Karpas-422 (cell line): ENCODE measurements at places on chromosomes 1 and 21. TPM values are rescaled to one million over a fixed set of nuclear protein-coding genes. Genes with fewer than 3 reads are reported as not detected.

Gene SELENBP1
- not detected in 2 replicates for total RNA-seq

Gene RNU1-4
- under 0.01 TPM in 2 replicates for total RNA-seq

Gene SLAMF7
- total RNA-seq: 0.15 and 0.76 TPM in 2 replicates

Gene U2AF1
- 33.0 and 53.7 TPM in 2 replicates for total RNA-seq

Gene NLRP3
- total RNA-seq: not detected in 2 replicates

Gene TRIM17
- 0.29 TPM in 1 of 2 replicates, not detected in the other for total RNA-seq

Gene LMX1A
- not detected in 2 replicates for total RNA-seq

DNA sequence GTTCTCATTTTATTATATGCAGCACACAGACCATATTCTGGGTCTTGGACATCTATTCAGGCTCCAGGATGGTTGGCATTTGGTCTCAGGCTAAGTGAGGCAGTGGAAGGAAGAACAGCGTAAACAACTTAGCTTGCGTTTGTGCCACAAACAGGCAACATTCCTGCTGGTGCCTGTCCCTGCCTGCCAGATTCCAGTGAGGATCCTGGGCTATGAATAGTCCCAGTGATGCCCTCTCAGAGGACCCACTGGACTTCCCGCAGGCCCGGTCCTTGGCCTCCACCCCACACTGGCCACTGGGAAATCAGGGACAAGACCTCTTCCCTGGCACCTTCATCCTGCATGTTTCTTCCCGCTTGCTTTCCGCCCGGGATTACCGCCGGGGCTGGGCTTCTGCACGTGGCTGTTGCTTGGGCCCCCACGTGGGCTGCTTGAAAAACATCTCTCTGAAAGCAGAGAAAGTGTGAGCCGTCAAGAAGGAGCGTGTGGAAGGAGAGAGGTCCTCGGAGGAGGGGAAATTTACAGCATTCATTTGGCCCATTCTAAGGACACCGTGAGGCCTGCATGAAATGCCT, 145.1 kb upstream of the WNT4 start:
- no peaks in the 10 kb centered on the region for H3K36me3 ChIP-seq
- H3K27ac ChIP-seq: no peak overlapping the region
- no peak overlapping the region for H3K4me3 ChIP-seq

DNA sequence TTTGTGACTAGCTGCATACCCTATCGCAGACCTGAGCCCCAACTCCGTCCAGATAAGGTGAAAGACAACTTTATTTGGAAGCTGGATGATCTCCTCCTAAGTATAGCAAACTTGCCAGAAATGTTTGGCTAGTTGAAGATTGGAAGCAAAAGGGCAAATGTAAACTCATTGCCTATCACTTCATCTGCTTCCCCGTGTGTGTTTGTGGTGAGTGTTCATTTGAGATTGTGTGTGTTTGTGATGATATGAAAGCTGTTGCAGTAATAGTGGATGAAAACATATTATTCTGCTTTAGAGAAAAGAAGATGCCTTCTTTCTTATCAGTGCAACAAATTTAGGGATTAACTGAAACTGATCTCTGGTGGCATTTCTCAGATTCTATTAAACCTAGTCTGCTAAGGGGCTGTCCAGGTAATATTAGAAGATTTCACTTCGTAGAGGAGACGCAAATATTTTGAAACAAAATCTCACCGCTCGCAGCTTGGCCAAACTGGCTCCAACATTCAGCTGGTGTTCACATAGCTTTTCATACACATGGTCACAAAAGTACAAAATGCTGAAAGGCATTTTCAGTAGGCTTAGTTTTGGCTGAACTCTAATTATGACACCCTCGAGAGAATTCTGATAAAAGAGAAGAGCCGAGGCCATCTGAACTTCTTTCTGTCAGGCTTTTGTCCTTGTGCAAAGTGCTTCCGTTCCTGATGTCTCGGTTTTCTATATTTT, 1.1 kb downstream of the TBX19 start:
- DNase-seq: no peak
- H3K36me3 ChIP-seq: no peaks in the 10 kb centered on the region; the same call in 1 of the 2 replicates
- no peak overlapping the region for H3K4me3 ChIP-seq
- H3K27me3 ChIP-seq: no peaks in the 10 kb centered on the region
- peaks cover 3% of the 10 kb centered on the region for H3K4me1 ChIP-seq

- no peaks in the 10 kb centered on the region for H3K4me1 ChIP-seq
- no peaks in the 10 kb centered on the region for H3K36me3 ChIP-seq
- H3K4me3 ChIP-seq: no peak overlapping the region
- peak; percentile 57 for DNase-seq
- no peaks in the 10 kb centered on the region for H3K27me3 ChIP-seq
- no peak overlapping the region for H3K27ac ChIP-seq
Observed at GRCh38 chr1:224922404-224923164, 6.9 kb upstream of the DNAH14 start.

- no peak overlapping the region for H3K27ac ChIP-seq
- H3K27me3 ChIP-seq: no peaks in the 10 kb centered on the region
- no peak overlapping the region for H3K4me3 ChIP-seq
- no peaks in the 10 kb centered on the region for H3K4me1 ChIP-seq
- DNase-seq: no peak
Observed at GRCh38 chr1:153359241-153359640, 1.6 kb downstream of the S100A9 start.

DNA sequence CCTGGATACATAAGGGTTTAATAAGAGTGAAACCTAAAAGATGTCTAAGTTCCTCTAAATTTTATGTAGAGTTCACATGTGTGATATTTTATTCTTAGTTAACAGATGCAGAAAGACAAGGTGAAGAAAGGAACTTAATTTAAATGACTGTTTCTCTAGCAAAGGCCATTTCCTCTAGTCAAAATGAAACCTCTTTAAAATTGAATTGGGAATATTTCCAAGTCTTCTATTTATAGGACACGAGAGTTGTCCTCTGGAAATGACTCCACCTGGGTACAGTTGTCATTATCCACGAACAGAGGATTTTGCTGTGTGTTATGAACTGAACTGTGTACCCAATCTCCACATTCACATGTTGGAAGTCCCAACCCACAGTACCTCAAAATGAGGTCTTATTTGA, 64.5 kb upstream of the KCNK1 start:
- no peak for DNase-seq
- no peaks in the 10 kb centered on the region for H3K36me3 ChIP-seq
- H3K27ac ChIP-seq: no peak overlapping the region

- no peak overlapping the region for H3K27ac ChIP-seq
- H3K4me3 ChIP-seq: no peak overlapping the region
- no peaks in the 10 kb centered on the region for H3K36me3 ChIP-seq
- no peaks in the 10 kb centered on the region for H3K27me3 ChIP-seq
- peaks cover 11% of the 10 kb centered on the region for H3K4me1 ChIP-seq
Observed at GRCh38 chr1:161364332-161364731, 3.3 kb downstream of the CFAP126 start.

- no peak overlapping the region for H3K27ac ChIP-seq
- DNase-seq: peak; percentile 67
- no peaks in the 10 kb centered on the region for H3K27me3 ChIP-seq
- no peak overlapping the region for H3K4me3 ChIP-seq
- 0 out of 2 replicates have a peak, but pooled peaks cover 4% of the 10 kb centered on the region for H3K4me1 ChIP-seq
Observed at GRCh38 chr1:28845786-28846543, 34.0 kb downstream of the OPRD1 start.

- H3K27ac ChIP-seq: no peak overlapping the region
- H3K36me3 ChIP-seq: no peaks in the 10 kb centered on the region
- H3K4me3 ChIP-seq: no peak overlapping the region
- H3K27me3 ChIP-seq: no peaks in the 10 kb centered on the region
- DNase-seq: no peak
- H3K4me1 ChIP-seq: no peaks in the 10 kb centered on the region
Observed at GRCh38 chr1:42172381-42173133, 8.0 kb upstream of the GUCA2A start.

- no peak for DNase-seq
- H3K27ac ChIP-seq: no peak overlapping the region
- no peaks in the 10 kb centered on the region for H3K27me3 ChIP-seq
Observed at GRCh38 chr1:159756397-159756796, 24.4 kb upstream of the DUSP23 start.

GRCh38 chr1:6126028-6126427, 54.1 kb downstream of the CHD5 start:
- no peak for DNase-seq
- no peaks in the 10 kb centered on the region for H3K27me3 ChIP-seq
- no peak overlapping the region for H3K27ac ChIP-seq
- no peaks in the 10 kb centered on the region for H3K4me1 ChIP-seq
- H3K4me3 ChIP-seq: no peak overlapping the region

DNA sequence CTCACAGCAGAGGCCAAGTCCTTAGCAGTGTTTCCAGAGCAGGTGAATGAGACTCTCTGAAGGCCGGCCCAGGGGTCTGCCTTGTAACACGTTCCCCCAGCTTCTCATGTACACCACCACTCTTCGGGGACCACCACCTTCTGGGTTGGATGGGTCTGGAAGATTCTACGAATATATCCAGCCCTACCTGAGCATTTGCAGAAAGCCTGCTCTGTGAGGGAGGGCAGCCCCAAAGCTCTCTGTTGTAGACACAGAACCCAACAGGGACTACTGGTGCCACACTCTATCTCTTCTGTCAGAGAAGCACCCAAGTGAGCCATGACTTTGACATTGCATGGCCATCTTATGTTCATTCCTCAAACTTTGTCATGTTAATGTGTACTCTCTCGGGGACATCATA, 61.8 kb downstream of the CD247 start:
- no peaks in the 10 kb centered on the region for H3K36me3 ChIP-seq
- no peak overlapping the region for H3K27ac ChIP-seq
- peaks cover 21% of the 10 kb centered on the region for H3K4me1 ChIP-seq
- no peak for DNase-seq
- H3K4me3 ChIP-seq: no peak overlapping the region
- no peaks in the 10 kb centered on the region; the same call in 1 of the 2 replicates for H3K27me3 ChIP-seq

GRCh38 chr1:199808110-199808870, 219.2 kb upstream of the NR5A2 start:
- H3K27me3 ChIP-seq: no peaks in the 10 kb centered on the region
- H3K36me3 ChIP-seq: no peaks in the 10 kb centered on the region
- H3K27ac ChIP-seq: no peak overlapping the region
- DNase-seq: no peak
- H3K4me3 ChIP-seq: no peak overlapping the region

DNA sequence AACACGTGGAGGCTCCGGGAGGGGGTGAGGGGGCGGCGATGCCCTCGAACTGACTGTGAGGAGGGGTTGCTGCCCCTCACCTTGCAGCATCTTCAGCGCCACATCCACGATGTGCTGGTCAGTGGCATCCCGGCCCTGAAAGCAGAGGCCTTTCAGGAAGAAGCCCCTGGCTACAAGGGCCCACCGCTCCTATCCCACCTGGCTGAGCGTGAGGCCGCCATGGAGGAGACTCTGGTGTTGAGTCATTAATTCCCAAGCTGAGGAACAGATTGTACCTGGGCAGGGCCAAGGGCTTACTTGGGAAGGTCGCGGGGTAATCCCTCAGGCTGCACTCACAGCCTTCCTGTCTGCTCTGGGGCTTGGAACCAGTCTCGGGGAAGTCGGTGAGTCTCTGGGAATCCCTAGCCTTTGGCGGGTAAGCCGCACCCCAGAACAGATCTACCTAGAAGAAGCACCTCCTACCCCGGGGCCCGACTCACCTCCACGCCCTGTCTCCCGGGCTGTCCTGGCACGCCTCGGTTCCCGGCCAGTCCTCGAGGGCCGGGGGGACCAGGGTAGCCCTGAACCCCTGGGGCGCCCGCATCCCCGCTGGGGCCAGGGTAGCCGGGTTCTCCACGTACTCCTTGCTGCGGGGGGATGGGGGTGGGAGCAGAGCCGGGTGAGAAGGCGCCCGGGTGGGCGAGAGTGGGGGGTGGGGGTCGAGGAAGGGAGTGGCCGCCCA, 13.9 kb downstream of the COL9A2 start:
- no peaks in the 10 kb centered on the region for H3K27me3 ChIP-seq
- H3K4me3 ChIP-seq: no peak overlapping the region
- DNase-seq: no peak
- H3K4me1 ChIP-seq: peaks cover 6% of the 10 kb centered on the region; the same call in 1 of the 2 replicates
- H3K27ac ChIP-seq: no peak overlapping the region
